ENCODE measurements at places on chromosomes 16 and 17.

- no peak for DNase-seq
Observed at GRCh38 chr17:29155966-29156338, 24.2 kb downstream of the MYO18A start.

DNA sequence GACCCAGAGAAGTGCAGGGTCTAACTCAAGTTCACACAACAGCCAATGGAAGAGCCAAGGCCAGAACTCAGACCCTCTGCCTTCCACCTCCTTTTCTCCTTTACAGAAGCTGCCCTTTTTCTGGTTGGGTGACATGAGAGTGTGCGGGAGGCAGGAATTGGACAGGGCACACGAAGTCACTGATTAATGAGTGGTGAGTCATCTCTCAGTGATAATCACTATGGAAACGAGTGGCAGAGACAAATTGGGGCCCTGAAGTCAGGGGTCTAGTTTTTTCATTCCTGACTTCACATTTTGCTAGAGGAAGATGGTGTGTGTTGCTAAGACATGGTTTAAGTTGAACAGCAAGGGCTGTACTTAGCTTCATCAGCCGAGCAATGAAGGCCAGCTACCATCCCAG lies 312.7 kb upstream of the CCL2 start:
- no peak for DNase-seq

GRCh38 chr17:72334205-72334604 lies 213.4 kb downstream of the SOX9 start:
- peak; percentile 85 for DNase-seq

GRCh38 chr16:86585821-86586611 lies 7.7 kb downstream of the FOXL1 start:
- peak; percentile 68 for DNase-seq

- DNase-seq, result no peak
Observed at GRCh38 chr17:35889241-35889640, 9.1 kb upstream of the CCL5 start.

DNA sequence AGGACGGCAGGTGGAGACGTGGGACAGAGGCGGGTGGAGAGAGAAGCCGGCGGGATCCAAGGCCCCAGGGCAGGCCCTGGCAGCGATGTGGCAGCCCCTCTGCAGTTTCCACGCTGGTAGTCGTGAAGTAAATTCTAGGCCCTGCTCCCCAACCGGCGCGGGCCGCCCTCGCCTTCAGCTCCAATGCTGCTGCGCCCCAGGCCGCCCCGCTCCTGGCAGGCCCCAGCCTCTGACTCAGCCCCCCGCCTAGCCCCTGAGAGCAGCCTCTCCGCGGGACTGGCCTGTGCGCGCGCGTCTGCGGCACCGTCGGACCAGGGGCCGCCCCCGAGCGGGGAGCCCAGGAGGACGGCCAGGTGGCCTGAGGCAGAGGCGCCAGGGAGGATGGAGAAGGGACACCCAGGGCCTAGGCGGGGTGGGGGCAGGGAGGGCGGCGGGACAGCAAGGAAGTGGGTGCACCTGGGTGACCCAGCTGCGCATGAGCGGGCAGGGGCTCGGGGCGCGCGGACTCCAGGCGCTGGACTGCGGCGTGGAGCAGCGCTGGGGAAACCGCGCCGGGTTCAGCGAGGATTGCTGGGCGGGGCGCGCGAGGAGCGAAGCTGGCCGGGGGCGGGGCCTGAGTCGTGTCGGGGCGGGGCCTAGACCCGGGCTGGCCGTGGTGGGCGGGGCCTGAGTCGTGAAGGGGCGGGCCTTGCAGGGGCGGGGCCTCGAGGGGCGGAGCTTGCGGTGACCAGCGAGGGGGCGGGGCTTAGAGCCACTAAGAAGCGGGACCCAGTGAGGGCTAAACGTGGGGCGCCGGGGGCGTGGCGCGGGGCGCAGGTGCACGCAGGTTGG lies 29.6 kb downstream of the ZNF778 start:
- peak; percentile 100 for DNase-seq

DNA sequence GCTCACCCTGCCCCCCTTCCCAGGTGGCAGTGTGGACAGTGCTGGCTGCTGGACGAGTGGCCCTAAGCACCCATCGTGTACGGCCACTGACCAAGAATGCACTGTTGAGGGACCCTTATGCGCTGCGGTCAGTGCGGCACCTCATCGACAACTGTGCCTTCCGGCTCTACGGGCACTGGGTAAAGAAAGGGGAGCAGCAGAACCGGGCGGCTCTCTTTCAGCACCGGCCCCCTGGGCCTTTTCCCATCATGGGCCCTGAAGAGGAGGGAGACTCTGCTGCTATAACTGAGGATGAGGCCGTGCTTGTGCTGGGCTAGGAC lies 5.1 kb downstream of the CFAP119 start:
- DNase-seq, result no peak

DNA sequence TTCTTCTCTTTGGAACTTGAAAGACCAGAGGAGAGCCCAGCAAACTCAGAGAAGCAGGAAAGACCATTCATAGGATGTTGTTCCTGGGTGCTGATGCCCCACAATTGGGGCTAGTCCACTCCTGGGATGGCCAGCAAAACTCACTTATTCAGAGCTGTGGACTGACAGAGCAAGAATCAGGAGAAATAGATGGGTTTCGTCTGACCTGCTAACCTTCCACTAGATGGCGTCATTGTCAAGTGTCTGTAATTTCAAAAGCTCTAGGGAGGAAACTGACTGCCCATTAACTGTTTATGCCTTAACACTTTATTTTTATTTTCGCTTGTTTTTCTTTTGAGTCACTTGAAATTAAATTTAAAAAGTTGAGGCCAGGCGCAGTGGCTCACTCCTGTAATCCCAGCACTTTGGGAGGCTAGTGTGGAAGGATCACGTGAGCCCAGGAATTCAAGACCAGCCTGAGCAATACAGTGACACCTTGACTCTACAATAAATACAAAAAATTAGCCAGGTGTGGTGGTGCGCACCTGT lies 28.7 kb upstream of the MILR1 start:
- peak; percentile 83 for DNase-seq

- no peak for DNase-seq
Observed at GRCh38 chr17:5830921-5831320, 239.3 kb upstream of the WSCD1 start.

DNA sequence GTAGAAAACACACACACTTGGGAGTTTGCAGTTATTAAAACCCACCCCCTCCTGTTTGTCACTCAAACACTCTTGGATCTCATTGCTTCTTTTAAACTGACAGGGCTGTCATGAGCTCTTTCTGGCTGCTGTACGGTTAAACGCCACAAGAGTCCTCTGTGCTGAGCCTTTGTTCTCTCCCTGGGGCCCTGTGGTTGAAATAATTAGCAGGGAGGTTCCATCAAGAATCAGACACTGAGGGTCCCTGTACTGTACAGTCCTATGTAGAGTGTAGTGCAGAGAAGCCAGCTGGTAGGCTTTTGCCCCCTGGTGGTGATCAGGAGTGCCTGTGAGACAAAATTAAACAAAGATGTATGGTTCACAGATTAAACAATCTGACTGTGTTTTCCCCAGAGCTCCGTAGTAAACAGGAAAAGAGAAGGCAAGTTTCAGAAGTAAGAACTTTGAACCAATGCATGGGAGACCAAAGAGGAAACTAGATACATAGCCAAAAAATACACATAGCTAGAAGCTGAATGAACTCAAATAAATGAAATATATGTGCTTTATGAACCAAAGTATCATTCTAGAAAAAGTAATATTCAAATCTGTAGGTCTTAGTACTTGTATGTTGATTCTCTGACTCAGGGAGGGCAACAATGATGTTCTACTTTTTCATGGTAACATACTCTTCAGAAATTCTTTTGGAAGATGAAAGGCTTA lies 1.4 kb upstream of the SSH2 start:
- DNase-seq, result peak; percentile 77

- no peak for DNase-seq
Observed at GRCh38 chr16:9741776-9742175, 440.5 kb downstream of the GRIN2A start.

GRCh38 chr17:60993497-60993896 lies 315.8 kb downstream of the BCAS3 start:
- no peak for DNase-seq

- DNase-seq, result no peak
Observed at GRCh38 chr17:17815062-17815406, 21.8 kb downstream of the SREBF1 start.

DNA sequence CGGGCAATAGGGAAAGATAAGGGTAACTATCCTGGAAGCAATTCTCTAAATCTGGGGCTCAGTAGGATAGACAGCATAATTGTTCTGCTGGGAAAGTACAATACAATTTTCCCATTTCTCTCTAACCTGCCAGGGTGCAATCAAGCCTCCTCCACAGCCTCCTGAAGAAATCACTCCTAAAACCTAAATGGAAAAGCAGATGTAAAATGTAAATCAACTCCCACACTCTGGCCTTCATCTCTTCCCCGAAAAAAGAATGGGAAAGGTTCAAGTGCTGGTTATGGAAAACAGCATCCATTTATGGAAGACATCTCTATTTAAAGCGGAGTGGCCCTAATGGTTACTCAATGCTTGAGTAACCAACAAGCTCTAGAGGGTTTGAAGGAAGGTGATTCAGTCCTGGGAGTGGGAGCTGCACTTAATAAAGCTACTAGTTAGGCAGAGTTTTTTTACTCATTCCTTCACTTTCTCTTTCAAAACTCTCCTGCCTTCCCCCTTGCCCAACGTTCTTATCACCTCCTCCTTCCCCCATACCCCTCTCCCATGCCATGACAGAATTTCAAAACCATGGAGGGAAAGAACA lies 5.1 kb downstream of the MMD start:
- DNase-seq, result no peak

DNA sequence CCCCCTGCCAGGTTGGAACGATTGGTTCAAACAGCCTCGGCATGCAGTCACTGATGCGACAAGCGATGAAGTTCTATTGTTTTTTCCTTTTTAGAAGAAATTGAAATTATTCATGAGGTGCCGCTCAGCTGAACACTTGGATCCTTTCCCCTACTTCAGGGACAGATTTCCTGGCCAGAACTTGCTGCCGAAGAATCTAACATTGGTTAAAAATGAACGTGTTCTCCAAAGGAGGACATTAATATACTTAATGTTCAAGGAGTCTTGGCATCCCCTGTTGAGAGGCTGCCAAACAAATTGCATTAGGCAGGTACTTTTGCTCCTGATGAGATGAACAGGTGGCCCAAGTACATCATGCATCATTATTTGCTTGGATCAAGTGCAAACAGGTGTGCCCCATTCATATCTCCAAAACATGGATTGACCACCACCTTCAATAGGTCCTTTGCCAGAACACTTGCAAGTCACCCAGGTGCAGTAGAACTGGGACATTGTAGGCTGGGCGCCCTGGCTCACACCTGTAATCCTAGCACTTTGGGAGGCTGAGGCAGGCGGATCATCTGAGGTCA lies 437.2 kb downstream of the HAPSTR1 start:
- no peak for DNase-seq

GRCh38 chr16:56525236-56525635 lies 5.4 kb upstream of the BBS2 start:
- peak; percentile 71 for DNase-seq

GRCh38 chr17:545156-545555 lies 169.5 kb downstream of the VPS53 start:
- no peak for DNase-seq

DNA sequence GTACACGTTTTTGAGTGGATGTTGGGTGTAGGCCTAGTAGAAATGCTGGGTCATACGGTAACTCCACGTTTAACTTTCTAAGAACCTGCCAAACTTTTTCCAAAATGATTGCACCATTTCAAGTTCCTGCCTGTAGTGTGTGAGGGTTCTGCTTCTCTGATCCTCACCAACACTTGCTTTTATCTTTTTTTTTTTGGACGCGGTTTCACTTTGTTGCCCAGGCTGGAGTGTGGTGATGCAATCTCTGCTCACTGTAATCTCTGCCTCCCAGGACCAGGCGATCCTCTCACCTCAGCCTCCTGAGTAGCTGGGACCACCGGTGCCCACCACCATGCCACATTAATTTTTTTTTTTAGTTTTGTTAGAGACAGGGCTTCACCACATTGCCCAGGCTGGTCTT lies 23.5 kb downstream of the ZNF750 start:
- DNase-seq, result no peak

DNA sequence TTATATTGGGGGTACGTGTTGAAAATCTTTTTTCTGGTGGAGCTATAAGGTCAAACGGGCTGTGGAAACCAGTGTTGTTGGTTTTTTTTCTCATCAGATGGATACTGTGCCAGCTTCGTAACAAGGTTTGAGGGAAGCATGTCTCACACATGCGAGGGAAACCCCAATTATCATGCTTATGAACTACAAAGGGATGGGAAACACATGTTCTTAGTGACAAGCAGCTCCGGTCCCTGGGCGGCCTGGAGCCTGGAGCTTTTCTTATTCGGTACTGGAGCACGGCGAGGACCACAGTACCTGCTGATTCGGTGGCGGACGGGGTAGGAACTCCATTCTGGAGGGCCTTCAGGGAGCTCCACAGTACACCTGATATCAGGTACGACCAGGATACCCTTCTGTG lies 12.5 kb downstream of the SLC43A2 start:
- no peak for DNase-seq

- DNase-seq, result no peak
Observed at GRCh38 chr17:70407506-70407905, 238.2 kb downstream of the KCNJ2 start.

- peak; percentile 78 for DNase-seq
Observed at GRCh38 chr17:9522074-9522473, 53.5 kb downstream of the STX8 start.

DNA sequence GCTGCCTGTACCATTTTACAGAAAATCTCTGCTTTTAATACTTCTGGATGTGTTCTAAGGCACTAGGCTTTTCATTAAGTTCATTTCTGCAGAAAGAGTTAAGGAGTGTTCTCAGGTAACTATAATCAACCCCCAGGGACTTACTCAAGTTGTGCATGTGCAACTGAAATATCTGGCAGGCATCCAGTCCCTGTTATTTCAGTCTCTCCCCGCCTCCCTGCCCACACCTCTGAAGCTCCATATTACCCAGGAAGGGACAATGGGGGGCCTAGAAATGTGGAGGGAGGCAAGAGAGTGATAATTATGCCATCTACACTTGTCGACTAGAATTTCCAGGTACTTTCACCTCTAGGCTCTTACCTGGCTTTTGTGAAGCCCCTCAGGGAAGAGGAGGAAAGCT lies 432.2 kb downstream of the MAF start:
- DNase-seq, result no peak

DNA sequence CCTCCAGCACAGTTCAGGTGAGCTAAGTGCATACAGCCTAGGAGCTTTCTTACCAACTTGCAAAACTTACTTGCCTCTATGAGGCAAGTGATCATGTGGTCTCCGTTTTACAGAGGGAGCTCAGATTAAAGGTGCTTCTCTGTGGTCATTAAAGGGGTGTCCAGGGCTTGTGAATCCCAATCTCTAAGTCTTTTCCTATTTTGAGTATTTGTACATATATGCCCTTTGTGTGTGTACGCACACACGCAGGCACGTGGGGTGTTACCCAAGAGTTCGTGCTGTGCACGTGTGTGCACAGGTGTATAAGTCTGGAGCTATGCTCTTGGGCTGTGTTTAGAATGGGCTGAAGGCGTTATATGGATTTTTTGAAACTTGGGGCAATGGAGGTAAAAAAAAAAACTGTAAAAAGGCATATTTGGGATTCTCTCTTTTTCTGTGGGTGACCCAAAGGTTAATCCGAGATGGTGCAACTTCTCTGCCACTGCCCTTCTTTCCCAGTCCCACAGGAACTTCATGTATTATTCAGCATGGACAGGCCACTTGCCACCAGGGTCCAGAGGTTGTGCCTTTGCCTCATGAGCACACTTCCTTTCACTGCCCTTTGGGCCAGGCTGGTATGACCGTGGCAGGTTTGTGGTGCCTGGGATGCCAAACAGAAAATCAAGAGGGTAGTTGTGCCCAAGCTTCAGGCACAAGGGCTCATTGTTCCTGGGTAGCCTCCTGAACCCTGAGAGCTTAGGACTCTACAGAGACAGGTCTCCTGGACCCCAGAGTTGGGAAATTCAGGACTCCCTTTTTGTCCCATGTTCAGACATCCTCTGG lies 1.5 kb downstream of the ABCC3 start:
- no peak for DNase-seq

GRCh38 chr17:34375426-34375997 lies 12.5 kb upstream of the CCL1 start:
- DNase-seq, result no peak
